ENCODE measurements at places on chromosomes 4 and X. TPM values are rescaled to one million over a fixed set of nuclear protein-coding genes. Genes with fewer than 3 reads are reported as not detected.

The NALF2 gene
- total RNA-seq, result 0.66 TPM

The MAGEC1 gene
- not detected for total RNA-seq

DNA sequence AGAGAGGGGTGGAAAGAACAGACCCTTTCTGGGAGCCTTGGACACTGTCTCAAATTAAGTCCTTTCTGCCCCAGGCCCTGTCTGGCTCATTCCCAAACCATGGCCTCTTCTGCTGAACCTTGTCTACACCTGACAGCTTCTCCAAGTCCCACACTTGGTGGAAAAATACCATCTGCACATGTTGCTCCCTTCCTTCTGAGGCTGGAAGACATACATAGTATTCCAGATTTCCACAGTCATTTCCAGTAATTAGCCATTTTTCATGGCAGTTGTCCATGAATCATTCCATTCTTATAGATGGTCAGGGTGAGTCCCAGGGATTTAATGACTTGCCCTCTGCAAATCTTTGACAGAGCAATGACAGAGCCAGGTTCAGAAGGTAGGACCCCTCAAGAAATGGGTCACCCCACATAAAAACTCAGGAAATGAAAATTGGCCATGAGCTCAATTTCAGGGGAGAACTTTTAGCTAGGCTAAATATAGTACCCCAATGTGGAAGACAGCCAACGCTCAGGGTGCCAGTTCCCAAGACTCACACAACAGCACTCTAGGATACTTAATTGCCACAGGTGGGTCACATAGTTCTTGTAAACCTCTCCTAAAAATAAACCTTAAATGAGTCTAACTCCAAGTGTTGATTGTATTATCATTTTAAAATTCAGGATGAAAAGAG lies 16.2 kb upstream of the DAPP1 start:
- DNase-seq, result no peak

- DNase-seq, result no peak
Observed at GRCh38 chr4:181597766-181598165, 645.4 kb upstream of the TENM3 start.

The PAGE1 gene
- total RNA-seq, result not detected

- DNase-seq, result no peak
Observed at GRCh38 chr4:48944252-48944651, 37.7 kb upstream of the OCIAD2 start.

DNA sequence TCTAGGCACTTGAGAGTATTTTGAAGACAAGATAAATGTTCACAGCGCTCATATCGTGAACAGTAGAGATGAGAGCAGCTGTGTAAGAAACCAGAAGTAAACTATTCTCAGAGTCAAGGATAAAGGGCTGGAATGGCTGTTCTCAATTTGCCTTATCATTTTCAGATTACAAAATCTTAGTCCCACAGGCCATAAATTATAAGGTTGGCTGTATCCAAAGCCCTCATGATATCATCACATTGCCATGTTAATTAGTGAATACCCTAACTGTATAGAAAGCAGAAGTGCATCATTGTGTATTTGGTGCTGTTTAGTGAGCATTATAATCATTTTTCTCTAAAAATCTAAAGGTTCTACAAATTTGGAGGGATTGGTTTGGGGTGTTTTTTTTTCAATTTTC lies 168.9 kb upstream of the EDNRA start:
- DNase-seq, result no peak

The DTHD1 gene
- under 0.01 TPM for total RNA-seq

The NFXL1 gene
- total RNA-seq, result 14.0 TPM

The PPBP gene
- total RNA-seq, result not detected

DNA sequence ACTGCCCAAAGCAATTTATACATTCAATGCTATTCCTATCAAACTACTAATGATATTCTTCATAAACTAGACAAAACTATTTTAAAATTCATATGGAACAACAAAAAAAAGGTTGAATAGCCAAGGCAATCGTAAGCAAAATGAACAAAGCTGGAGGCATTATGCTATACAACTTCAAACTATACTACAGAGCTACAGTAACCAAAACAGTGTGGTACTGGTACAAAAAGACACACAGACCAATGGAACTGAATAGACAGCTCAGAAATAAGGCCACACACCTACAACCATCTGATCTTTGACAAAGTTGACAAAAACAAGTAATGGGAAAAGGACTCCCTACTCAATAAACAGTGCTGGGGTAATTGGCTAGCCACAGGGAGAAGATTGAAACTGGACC lies 67.0 kb downstream of the FGF16 start:
- DNase-seq, result no peak

The PCDH18 gene
- 7.9 TPM for total RNA-seq

DNA sequence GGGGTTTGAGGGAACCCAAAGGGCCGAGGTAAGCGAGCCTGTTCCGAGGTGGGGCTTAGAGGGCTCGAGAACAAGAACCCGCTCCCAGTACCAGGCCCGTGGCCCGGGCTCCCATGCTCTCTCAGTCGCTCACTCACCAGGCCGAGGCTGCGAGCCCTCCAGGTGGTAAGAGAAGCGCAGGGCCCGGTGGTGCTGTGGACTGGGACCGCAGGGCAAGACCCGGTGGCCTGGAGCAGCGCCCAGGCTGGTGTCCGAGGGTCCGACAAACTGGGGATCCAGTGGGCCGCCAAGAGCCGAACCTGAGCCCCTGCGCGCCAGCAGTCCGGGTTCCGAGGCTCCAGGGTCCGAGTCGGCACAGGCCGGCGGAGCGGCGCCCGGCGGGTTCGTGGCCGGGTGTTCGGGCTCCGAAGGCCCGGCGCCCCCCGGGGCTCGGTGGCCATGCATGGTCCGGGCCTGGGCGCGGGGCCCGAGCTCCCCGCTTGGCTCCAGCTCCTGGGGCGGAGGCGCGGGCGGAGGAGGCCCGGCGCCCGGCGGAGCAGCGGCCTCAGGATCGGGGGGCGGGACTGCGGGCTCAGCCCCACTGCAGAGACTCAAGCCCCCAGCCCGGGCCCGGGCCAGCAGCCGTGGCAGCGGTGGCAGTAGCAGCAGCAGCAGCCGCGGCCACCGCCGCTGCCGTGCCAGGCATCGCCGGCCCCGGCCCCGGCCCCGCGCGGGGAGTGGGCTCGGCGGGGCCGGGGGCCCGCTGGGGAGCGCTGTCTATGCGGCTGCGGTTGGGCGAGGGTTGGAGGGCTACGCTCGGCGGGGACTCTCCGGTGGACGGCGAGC lies 833 bp downstream of the FGD1 start:
- peak; percentile 42 for DNase-seq

The ACSL4 gene
- total RNA-seq, result 10.5 TPM

DNA sequence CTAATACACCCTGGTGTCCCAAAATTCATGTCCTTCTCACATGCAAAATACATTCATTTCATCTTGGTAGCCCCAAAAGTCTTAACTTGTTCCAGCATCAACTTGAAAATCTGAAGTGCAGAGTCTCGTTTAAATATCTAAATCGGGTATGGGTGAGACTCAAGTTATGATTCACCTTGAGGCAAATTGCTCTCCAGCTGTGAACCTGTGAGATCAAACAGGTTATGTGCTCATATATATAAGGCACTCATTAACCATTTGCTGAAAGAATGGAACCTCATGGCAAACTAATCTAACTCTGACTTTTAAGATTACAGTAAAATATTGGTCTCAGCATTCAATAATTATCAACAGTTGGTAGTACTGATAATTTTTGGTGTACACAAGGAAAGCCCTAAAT lies 55.5 kb downstream of the PDLIM5 start:
- DNase-seq, result no peak

GRCh38 chr4:155509555-155509954 lies 132.8 kb upstream of the MAP9 start:
- DNase-seq, result no peak

The SERPINA7 gene
- total RNA-seq, result not detected

- no peak for DNase-seq
Observed at GRCh38 chr4:55122235-55122634, 3.2 kb downstream of the KDR start.

The MAGEB10 gene
- total RNA-seq, result not detected

GRCh38 chrX:100645106-100645505 lies 1.1 kb downstream of the SRPX2 start:
- no peak for DNase-seq

GRCh38 chr4:107299646-107300045 lies 263.5 kb upstream of the DKK2 start:
- DNase-seq, result no peak

DNA sequence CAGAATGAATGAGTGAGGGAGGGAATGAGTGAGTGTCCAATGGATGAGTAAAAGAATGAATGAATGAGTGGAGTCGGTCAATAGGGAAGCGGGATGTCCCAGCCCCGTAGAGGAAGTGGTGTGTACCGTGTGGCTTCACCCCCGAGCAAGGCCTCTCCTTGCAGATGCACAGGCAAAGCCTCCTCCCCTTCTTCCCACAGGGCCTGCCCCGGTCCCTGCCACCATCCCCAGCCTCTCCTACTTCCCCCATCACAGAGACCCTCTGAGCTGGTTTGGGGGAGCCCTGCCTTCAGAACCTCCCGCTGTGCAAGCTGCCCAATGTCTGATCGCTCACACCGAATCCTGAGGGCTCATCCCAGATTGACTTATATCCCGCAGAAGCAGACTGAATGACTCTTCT lies 13.6 kb downstream of the HTRA3 start:
- DNase-seq, result no peak

The GJB1 gene
- total RNA-seq, result 24.7 TPM

The MSX1 gene
- total RNA-seq, result 3.9 TPM

DNA sequence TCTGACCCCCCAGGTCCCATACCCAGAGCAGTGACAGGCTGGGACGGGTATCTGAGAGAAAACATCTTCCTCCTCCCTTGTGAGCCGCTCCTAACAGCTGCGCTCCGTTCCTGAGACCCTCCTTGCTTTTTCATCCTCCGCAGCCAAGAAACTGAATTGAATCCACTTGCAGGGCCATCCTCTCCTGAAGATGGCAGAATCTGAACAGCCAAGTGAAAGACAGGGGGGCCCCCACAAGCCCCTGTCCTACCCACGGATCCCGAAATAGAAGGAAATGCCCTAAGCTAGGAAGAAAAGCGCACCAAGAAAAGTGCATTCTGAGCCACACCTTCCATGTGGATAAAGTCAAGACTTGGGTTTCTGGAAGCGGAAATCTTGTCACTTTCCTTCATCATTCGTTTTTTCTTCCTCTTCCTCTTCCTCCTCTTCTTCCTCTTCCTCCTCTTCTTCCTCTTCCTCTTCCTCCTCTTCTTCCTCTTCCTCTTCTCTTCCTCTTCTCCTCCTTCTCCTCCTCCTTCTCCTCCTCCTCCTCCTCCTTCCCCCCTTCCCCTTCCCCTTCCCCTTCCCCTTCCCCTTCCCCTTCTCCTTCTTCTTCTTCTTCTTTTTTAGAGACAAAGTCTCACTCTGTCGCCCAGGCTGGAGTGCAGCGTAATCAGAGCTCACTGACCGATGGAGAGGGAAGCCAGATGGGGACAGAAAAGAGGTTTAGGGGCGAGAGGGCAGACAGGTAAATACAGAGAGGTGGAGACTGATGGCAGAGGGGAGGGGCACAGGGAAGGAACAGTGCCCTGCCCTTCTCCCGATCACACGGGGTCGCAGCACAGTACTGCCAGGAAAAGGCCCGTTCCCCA lies 86.0 kb upstream of the WWC2 start:
- DNase-seq, result no peak

DNA sequence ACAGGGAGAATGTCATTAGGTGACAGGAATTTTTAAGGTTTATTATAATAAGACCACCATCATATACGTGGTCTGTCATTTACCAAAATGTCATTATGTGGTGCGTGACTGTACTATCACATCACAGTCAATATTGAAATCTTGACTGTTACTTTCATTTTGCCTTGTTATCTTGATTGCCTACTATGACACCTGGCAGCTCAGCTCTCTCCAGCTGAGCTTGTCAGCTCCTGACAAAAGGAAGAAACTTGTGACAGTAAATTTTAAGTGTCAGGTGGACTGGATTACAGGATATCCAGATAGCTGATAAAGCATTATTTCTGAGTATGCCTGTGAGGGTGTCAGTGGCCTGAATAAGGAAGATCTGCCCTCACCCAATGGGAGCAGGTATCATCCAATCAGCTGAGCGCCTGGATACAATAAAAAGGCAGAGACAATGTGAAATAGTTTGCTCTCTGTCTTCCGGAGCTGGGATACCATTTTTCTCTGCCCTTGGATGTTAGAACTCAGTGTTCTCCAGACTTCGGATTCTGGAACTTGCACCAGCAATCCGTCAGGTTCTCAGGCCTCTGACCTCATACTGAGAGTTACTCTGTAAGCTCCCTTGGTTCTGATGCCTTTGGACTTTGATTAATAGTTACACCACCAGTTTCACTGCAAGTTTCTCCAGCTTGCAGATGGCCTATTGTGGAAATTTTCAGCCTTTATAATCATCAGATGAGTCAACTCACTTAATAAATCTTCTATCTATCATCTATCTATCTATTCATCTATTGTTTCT lies 1454.7 kb upstream of the IGFBP7 start:
- no peak for DNase-seq

DNA sequence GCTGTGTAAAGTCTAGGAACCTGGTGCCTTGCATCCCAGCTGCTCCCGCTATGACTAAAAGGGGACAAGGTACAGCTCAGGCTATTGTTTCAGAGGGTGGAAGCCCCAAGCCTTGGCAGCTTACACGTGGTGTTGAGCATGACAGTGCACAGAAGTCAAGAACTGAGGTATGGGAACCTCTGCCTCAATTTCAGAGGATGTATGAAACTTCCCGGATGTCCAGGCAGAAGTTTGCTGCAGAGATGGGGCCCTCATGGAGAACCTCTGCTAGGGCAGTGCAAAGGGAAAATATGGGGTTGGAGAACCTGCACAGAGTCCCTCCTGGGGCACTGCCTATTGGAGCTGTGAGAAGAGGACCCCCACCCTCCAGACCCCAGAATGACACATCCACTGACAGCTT lies 76.6 kb downstream of the DDX60 start:
- no peak for DNase-seq

- DNase-seq, result no peak
Observed at GRCh38 chr4:98619180-98619579, 39.2 kb downstream of the TSPAN5 start.

- DNase-seq, result peak; percentile 71
Observed at GRCh38 chrX:1581132-1581531, 10.3 kb upstream of the AKAP17A start.

- DNase-seq, result peak; percentile 45
Observed at GRCh38 chr4:186105647-186106321, 1.3 kb downstream of the FAM149A start.

- DNase-seq, result no peak
Observed at GRCh38 chrX:104137496-104137895, 19.3 kb downstream of the SLC25A53 start.

DNA sequence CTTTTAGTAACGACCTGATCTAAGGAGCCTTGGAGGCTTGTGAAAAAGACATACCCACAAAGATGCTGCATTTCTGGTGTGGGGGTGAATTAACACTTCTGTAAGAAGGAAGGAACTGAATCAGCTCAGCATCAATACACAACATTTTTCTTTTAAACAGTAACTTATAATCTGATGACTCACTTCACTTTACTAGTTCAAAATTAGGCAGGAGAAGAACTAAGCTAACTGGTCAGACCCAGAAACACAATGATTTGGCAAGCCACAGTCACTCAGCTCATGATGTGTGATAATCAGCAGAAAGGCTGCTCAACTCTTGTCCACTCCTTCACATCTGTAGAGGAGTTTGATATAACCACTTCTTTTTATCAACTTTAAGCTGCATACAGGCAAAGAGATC lies 4.6 kb downstream of the MMAA start:
- DNase-seq, result no peak

- DNase-seq, result peak; percentile 53
Observed at GRCh38 chr4:153207567-153207966, 3.3 kb downstream of the TRIM2 start.

Measured in body of pancreas (tissue), 4 donors.